ENCODE measurements at places on chromosomes 2 and 18. TPM values are rescaled to one million over a fixed set of nuclear protein-coding genes. Genes with fewer than 3 reads are reported as not detected.

DNA sequence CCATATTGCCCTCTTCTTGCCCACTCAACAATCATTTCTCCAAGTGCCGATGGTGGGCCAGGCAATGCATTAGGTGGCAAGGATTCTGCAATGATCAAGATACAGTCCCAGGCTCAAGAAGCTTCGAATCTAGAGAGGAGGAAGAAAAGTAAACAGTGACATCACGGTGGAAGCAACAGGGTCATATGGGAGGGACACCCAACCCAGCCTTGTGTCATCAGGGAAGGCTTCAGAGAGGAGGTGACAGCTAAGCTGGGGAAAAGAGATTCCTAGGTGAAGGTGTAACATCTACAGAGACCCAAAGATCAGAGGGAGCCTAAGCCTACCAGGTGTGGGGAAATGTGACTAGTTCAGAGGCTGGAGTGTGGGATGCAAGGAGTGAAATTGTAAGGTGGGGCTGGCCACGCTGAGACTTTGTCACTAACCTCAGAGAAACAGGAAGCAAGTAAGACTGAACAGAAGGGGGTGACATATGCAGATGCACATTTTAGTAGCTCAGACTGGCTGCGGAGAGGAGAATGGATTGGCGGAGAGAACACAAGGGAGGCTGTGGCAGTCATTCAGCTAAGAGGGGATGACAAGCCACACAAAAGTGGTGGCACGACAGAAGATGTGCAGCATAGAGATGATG lies 104.9 kb downstream of the ANKRD44 start:
- H3K27me3 ChIP-seq: no peaks in the 10 kb centered on the region
- H3K4me1 ChIP-seq: peaks cover 18% of the 10 kb centered on the region
- no peak for DNase-seq
- H3K27ac ChIP-seq: no peak overlapping the region
- H3K4me3 ChIP-seq: no peak overlapping the region
- no peaks in the 10 kb centered on the region for H3K36me3 ChIP-seq

GRCh38 chr2:108169982-108170625 lies 69.7 kb upstream of the SULT1C3 start:
- no peaks in the 10 kb centered on the region for H3K36me3 ChIP-seq
- no peak for DNase-seq
- H3K27me3 ChIP-seq: peaks cover 9% of the 10 kb centered on the region
- no peak overlapping the region for H3K27ac ChIP-seq
- no peak overlapping the region for H3K4me3 ChIP-seq
- no peaks in the 10 kb centered on the region for H3K4me1 ChIP-seq

DNA sequence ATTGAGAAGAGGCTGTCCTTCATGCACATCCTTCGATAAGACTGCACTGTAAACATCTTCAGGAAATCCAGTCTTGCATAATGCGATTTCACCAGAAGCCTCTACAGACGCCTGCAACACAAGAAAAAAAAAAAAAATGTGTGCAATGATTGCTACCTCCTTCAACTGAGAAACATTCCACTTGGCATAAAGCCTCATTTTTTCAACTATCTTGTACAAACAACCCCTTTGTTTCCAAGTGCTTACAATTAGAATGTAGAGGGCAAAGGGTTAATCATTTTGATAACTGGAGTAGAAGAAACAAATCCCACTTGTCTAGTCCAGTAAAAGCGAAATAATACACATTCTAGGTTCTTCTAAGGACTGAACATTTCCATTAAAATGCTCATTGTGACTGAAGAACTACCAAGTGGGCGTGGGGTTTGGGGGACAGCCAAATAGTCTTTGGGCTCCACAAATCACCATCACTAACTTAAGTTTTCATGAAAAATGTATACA lies 29.2 kb downstream of the CDH2 start:
- no peak for DNase-seq
- no peak overlapping the region for H3K4me3 ChIP-seq
- no peaks in the 10 kb centered on the region for H3K4me1 ChIP-seq
- no peaks in the 10 kb centered on the region for H3K27me3 ChIP-seq

DNA sequence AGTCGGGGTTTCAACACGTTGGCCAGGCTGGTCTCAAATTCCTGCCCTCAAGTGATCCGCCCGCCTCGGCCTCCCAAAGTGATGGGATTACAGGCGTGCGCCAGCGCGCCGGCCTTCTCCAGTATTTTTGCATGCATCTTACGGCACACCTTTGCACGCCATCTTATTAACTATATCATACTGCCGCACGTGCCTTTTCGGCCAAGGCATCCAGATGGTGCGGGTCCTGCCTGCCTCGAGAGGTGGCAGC lies 765 bp upstream of the ING5 start:
- peaks cover 18% of the 10 kb centered on the region for H3K4me1 ChIP-seq
- DNase-seq: peak; percentile 90
- H3K4me3 ChIP-seq: peak overlapping the region; percentile 67
- H3K27me3 ChIP-seq: no peaks in the 10 kb centered on the region
- H3K27ac ChIP-seq: peak overlapping the region; percentile 89

Gene TMEM247
- not detected for total RNA-seq

GRCh38 chr18:50816419-50817166 lies 3.2 kb downstream of the MRO start:
- no peaks in the 10 kb centered on the region for H3K27me3 ChIP-seq
- H3K4me1 ChIP-seq: peaks cover 12% of the 10 kb centered on the region
- DNase-seq: no peak
- no peak overlapping the region for H3K4me3 ChIP-seq
- no peak overlapping the region for H3K27ac ChIP-seq

DNA sequence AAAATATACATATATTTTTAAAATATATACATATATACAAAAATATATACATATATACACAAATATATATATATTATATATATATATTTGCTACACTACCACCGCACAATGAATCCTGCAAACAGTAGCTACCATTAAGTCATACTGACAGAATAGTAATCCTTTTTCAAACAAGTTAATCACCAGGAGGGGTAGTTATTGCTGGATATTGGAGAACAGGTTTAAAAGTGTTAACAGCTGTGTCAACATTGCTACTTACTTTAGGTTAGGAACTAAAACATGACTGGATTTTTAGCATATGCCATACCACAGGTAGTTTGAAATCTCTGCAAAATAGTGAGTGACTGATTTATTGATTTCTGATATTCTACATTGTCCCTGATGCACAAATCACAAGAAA lies 529.1 kb upstream of the CDH7 start:
- H3K27ac ChIP-seq: no peak overlapping the region
- no peaks in the 10 kb centered on the region for H3K4me1 ChIP-seq
- no peaks in the 10 kb centered on the region for H3K27me3 ChIP-seq
- no peaks in the 10 kb centered on the region for H3K36me3 ChIP-seq
